ENCODE measurements at places on chromosomes 2 and 18. TPM values are rescaled to one million over a fixed set of nuclear protein-coding genes. Genes with fewer than 3 reads are reported as not detected.

HAAO gene
- total RNA-seq: not detected

GTF2A1L gene
- total RNA-seq: not detected

RTP5 gene
- total RNA-seq: not detected

SERPINB2 gene
- 0.05 TPM for total RNA-seq

FABP1 gene
- total RNA-seq: not detected

FAM237A gene
- not detected for total RNA-seq

SGPP2 gene
- 0.81 TPM for total RNA-seq

PAX8 gene
- total RNA-seq: 0.98 TPM

MOCOS gene
- total RNA-seq: 2.9 TPM

NFATC1 gene
- total RNA-seq: 6.9 TPM

KIAA2012 gene
- total RNA-seq: not detected

KIF1A gene
- 0.71 TPM for total RNA-seq

DRC1 gene
- 0.11 TPM for total RNA-seq

CYP1B1 gene
- 4.5 TPM for total RNA-seq
